CD4-positive, alpha-beta T cell treated with Interleukin-4 for 1 hour (primary cell): ENCODE measurements at places on chromosomes 7 and 10.

GRCh38 chr10:43170491-43170890 lies 32.2 kb downstream of the CSGALNACT2 start:
- DNase-seq, result no peak

DNA sequence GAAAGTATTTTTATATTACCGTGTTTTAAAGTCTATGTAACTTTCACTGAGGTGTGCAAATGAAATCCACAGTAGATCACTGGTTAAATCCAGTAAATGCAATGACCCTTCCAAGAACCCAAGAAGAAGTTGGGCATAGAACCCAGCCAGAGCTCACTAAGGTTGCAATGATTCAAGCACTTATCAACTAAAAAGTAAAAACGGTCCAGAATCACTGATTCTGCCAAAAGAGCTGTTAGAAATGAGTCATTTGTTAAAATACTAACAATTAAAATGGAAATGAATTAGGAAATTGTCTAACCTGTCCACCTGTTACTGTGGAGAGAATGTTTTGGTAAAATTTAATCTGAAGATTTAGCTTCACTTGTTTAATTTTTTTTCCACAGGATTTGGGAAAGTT lies 74.4 kb downstream of the ANK3 start:
- no peak for DNase-seq

GRCh38 chr7:85328456-85328998 lies 141.7 kb upstream of the SEMA3D start:
- no peak for DNase-seq

DNA sequence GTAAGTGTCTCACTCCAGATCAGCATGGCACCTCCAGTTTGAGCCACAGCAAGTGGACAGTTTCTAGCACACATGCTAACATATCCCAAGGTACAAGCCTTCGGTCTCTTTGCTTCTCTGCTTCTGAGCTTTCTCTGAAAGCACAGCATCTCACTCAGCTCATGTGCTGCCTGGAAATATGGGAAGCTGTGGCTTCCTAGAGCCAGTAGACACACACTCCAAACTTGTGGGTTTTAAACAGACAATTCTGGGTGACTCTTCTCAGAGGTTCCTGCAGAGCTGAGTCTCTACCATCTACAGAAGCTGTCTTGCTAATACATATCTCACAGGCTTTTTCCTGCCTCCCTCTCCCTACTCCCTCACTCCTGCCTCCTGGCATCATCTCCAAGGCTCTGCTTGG lies 23.9 kb upstream of the TMEM273 start:
- no peak for DNase-seq

GRCh38 chr10:108014145-108014901 lies 849.8 kb upstream of the SORCS1 start:
- no peak for DNase-seq

GRCh38 chr10:9289811-9290210 lies 1235.3 kb downstream of the GATA3 start:
- DNase-seq, result no peak

DNA sequence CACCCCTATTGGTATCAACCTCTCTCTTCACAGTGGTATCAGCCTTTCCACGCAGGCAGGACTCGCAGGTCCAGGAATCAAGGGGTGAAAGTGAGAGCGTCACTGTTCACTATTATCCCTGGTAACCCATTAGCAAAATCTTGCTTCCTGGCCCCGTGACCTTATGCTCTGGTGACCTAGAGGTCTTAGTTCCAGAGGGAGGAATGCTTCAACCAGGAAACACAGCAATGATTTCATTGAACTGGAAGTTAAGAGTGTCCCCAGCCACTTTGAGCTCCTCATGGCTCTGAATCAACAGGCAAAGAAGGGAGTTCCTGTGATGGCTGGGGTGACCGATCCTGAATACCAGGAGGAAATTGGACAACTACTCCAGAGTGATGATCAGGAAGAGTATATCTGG lies 90.6 kb downstream of the CUL2 start:
- DNase-seq, result no peak

GRCh38 chr10:50234486-50234885 lies 16.8 kb downstream of the ASAH2 start:
- DNase-seq, result no peak
